ENCODE measurements at places on chromosomes 5 and 9. TPM values are rescaled to one million over a fixed set of nuclear protein-coding genes. Genes with fewer than 3 reads are reported as not detected.

- no peak for DNase-seq
Measured at GRCh38 chr9:68551191-68551590, 10.5 kb upstream of the TMEM252 start.

Gene FGF10
- 0.16 TPM for total RNA-seq

DNA sequence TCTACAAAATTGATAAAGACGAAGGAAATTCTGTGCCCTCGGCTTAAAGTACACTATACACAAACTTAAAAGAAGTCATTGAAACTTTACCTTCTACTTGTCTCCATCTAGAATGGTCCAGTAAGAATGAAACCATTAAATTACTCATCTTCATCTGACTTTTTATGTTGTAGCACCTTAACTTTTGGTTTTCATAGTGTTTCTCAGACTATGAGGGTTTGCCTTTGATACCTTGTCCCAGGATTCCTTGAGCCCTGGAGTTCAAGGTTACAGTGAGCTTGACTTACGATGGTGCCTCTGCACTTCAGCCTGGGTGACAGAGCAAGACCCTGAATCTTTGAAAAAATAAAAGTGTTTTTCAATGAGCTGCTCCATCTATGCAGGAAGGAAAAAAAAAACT lies 132.2 kb downstream of the CDC42SE2 start:
- DNase-seq = no peak

- no peak for DNase-seq
Measured at GRCh38 chr5:34580983-34581382, 75.1 kb upstream of the RAI14 start.

DNA sequence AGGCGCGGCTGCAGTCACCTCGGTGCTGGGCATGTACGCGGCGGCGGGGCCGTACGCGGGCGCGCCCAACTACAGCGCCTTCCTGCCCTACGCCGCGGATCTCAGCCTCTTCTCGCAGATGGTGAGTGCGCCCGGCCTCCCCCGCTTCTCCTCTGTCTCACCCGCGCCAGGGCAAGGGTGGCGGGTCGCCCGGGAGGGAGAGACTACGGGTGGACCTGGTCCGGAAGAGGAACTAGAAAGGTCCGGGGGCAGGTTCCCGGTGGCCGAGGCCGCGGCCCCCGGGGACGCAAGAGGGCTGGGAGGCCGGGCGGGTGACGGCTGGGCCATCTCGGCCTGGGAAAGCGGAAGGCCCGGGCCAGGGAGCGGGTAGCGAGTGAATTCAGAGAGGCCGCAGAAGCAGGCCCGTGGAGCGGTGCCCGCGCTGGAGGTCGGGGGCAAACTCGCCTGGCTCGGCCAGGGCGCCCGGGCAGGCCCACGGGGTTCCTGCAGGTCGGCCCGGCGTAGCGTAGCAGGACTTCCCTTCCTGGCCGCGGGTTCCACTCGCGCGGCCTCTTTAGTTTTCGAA lies 711 bp downstream of the IRX1 start:
- no peak for DNase-seq

DNA sequence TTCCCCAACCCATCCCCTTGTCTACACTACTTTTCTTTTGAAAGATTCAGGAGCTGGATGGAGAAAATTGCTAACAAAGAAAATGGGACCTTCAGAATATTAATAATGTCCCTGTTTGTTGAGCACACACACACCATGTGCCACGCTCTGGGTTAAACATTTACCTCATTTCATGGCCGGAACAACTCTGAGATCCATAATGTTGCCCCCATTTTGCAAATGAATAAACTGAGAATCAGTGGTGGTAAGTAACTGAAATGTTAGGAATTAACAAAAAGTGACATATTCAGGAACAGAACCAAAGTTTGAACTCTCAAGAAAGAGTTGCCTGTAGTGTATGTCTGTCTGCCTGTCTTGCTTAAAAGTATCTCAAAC lies 51.4 kb upstream of the SMAD5 start:
- DNase-seq = no peak

Gene SPINK4
- not detected for total RNA-seq

GRCh38 chr5:65364907-65365306 lies 116.8 kb downstream of the ADAMTS6 start:
- no peak for DNase-seq

GRCh38 chr5:39376293-39376714 lies 12.0 kb upstream of the C9 start:
- peak; percentile 68 for DNase-seq

DNA sequence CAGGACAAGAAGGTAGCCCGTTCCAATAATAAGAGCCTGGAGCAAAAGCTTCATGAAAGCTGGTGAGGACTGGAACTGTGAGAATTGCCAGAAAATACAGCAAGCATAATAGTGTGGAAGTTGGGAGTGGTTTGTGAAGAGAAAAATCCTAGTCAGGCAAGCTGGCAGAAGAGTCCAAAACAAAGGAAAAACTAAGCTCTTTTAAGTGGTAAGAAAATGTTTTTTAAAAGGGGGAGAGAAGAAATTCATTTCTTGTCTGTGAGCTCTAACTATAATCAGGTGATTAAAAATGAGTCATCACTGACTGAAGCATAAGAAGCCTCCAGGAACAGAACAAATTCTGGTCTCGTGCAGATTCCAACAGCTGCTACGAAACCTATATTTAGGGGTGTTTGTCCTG lies 102.6 kb downstream of the CAAP1 start:
- peak; percentile 42 for DNase-seq

DNA sequence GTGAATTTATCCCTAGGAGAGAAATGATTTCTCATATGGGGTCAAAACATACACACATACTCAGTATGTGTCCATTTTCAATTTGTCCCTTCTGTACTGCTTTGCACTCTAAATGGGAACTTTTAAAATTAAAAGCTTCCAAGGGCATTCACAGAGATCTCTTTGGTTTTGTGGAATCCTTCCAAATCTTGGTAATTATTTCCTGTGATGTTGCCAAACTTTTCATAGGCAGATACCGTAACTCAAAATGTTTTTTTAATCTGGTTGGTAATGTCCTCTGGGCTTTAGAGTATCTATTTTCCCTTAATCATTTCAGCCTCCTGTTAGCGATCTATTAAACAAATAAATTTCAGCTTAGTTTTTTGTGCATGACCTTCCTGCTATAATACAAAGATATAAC lies 282.4 kb downstream of the ARHGEF28 start:
- DNase-seq = no peak

DNA sequence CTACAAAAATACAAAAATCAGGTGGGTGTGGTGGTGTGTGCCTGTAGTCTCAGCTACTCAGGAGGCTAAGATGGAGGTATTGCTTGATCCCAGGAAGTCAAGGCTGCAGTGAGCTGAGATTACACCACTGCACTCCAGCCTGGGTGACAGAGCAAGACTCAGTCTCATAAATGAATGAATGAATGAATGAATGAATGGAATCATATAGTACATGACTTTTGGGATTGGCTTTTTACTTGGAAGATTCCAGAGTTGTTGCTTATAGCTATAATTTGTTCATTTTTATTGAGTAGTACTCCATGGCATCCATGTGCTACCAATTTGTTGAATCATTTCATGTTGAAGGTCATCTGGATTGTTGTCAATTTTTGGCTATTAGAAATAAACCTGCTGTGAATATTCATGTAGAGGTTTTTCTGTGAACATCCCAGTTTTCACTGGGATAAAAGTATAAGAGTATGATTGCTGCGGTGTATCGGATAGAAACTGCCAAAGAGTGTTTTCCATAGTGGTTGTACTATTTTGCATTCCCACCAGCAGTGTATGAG lies 19.9 kb downstream of the ERBIN start:
- DNase-seq = no peak

Gene DDX4
- total RNA-seq = not detected

Gene AHRR
- total RNA-seq = 1.2 TPM

All from A172 (cell line).